ENCODE measurements at places on chromosomes 7 and 10.

DNA sequence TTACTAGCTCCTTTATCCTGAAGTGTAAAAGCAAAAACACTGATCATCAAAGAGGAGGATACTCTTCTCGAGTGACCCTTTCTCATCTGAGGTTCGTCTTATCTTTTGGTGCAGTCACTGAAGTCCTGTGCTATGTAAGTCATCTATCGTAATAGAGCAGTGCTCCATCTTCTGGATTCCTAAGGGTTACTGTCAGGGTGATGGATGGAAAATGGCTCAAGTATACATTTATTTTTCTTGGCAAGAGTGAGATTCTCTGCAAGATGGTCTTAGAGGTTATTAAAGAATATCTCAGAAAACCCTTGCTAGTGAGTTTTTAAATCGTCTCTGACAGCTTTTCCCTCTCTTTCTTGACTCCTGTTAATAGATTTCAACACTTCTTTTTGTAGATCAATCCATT, 12.4 kb downstream of the PRKG1 start:
- DNase-seq = no peak

GRCh38 chr7:69367780-69368179, 230.5 kb upstream of the AUTS2 start:
- DNase-seq = no peak

DNA sequence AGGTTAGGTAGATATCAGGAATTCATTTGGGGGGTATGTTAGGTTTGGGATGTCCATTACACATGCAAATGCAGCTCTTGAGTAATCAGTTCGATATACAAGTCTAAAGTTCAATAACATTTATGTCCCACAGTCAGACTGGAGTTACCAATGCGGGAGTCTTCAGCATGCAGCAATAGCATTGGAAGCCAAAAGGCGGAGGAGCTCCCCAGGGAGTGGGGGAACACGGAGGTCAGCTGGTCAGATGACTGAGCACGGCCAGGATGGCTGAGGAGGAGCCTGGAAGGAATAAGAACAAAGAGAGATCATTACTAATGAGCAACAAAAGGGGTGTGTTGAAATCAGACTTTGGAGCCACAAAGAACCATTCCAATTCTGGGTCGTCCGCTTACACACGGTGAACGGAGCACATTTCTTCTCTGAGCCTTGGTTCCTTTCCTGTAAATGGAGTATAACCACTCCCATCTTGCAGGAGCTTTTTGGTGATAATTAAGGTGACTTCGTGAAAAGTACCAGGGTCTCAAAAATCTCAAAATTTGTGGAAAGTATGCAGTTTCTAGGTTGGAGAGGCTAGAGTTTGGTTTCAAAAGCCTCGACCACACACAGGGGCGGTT, 478 bp upstream of the ZNF22 start:
- peak; percentile 93 for DNase-seq

- peak; percentile 42 for DNase-seq
Measured at GRCh38 chr10:36224431-36224985, 582.4 kb upstream of the FZD8 start.

GRCh38 chr10:133461841-133462240, 8.1 kb downstream of the SCART1 start:
- no peak for DNase-seq

GRCh38 chr7:152344253-152344652, 91.5 kb downstream of the KMT2C start:
- no peak for DNase-seq

GRCh38 chr7:116828281-116828680, 34.1 kb upstream of the CAPZA2 start:
- no peak for DNase-seq

DNA sequence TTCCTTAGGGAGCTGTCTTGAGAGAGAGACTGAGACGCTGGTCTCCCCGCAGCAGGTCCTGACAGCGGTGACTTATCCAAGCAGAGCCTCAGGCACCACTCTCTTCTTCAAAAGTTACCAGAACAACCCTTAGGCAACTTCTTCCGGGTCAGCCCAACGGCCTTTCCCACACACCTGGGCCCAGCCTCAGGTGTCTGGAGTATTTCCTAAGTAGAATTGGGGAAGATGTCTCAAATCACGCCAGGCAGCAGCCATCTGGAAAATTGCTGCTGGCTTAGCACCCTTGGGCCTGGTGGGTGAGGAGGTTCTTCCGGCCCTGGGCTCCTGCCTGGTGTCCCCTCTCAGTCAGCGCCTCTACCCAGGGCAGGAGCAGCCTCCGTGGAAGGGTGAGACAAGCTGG, 80.4 kb upstream of the ANLN start:
- no peak for DNase-seq

GRCh38 chr10:110980807-110981206, 61.4 kb downstream of the SHOC2 start:
- no peak for DNase-seq

GRCh38 chr7:107029061-107029763, 15.3 kb upstream of the PRKAR2B start:
- DNase-seq = no peak

DNA sequence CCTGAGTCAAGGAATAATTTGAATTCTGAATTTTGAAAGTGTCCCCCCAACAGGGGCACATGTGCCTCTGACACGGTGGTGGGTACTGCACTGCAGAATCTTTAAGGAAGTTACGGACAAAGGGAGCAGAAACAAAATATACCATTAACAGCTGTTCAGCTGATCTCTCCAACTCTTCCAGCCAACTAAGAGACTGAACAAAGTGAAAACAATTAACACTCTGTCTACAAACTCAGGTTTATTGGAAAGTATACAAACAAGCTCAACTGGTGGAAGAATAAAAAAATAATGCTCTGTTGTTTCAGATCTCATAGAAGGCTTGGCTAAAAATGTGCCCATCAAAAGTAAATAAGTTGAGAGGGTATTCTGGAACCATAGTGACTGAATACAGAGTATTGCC, 34.4 kb downstream of the ASB4 start:
- DNase-seq = no peak

DNA sequence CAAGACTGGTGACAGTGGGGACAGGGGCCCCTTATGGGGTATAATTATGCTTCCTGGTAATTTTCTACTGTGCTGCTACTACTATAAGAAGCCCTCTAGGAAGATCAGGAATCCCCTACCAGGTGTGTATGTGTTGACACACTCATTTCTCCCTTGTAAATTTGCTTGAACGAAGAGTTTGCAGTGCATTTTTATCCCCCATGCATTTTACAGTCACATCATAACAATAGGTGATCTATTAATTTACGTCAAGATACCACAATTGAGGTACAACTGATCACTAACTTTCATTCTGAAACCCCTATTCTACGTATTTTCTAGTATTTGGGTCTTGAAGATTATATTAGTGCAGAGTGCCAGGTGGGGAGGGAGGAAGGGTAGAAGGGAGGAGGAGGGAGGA, 252.2 kb downstream of the NSUN6 start:
- DNase-seq = no peak

GRCh38 chr7:135445690-135446089, 64.2 kb downstream of the CNOT4 start:
- DNase-seq = no peak

- no peak for DNase-seq
Measured at GRCh38 chr10:126458466-126458865, 70.2 kb upstream of the ADAM12 start.

DNA sequence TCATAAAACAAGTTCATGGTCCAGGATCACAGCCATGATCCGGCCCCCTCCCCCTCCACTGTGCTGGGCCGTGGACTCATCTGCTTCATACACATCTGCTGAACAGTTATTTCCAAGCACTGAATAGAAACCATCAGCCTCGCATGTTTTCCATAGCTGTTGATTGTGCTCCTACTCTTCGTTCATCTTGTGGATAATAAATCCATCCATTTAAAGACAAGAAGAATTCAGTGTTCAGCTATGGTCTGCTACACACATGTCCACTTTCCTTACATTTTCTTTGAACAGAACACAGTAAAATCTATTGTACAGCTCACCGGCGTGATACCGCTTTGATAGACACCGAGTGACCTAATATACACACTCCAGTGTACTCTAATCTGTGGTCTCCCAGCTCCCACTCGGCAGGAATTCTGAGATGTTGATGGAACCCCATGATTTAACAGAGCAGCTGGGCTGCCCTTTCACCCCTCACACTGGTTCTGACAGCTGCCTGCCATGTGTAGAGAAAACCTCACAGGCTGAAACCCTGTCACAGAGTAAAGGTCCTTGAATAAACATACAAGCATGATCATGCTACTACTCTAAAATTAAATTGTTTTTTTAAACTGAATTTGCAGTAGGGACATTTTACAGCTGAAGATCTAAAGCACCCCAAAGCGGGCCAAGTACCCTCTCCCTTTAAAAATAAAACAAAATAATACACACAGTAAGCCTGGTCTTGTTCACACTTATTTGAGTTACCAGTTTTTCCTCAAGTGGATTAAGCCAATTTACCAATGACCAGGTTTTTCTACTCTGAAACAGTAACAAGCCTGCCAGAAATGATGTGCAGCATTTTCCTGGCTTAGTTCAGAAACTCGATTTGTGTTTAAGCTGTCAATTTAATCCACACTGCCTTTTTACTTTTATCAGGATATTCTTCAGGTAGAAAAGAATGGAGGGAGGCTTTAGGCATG, 95.1 kb upstream of the FZD1 start:
- DNase-seq = no peak

DNA sequence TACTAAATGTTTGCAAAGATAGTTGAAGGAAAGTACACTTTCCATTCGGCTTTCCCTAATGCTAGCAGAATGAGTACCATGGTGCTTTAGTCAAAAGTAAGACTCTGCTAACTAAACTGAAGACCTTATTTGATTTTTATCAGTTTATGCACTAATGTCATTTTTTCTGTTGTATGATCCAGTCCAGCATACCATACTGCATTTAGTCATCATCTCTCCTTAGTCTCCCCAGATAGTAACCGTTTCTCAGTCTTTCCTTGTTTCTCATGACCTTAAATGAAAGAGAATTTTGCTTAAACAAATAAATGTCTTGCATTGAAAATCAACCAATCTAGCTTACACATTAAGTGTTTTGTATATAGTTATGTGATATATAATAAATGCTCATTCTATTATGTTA, 529.5 kb upstream of the SEMA3D start:
- no peak for DNase-seq

GRCh38 chr7:44052771-44053365, 8.4 kb downstream of the DBNL start:
- DNase-seq = no peak

- DNase-seq = no peak
Measured at GRCh38 chr10:7457478-7458316, 46.9 kb upstream of the SFMBT2 start.

DNA sequence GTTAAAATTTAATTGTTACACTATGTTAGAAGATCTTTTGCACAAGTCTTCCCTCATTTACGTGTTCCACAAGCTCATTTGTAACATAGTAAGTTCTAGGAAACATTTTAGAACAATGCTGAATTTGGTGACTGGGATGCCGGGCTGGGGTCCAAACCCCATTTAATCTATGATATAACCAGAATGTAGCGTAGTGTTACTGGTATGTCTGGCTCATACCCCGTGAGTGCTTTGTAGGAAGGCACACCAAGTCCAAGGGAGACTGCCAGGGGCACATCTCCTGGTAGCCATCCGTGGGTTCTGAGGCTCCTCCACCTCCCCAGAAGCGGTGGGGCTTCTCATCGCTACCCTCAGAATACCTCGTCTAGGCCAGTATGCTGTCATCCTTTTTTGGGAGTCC, 21.3 kb upstream of the TMEM236 start:
- peak; percentile 11 for DNase-seq

- no peak for DNase-seq
Measured at GRCh38 chr10:57960406-57960805, 307.3 kb downstream of the IPMK start.

DNA sequence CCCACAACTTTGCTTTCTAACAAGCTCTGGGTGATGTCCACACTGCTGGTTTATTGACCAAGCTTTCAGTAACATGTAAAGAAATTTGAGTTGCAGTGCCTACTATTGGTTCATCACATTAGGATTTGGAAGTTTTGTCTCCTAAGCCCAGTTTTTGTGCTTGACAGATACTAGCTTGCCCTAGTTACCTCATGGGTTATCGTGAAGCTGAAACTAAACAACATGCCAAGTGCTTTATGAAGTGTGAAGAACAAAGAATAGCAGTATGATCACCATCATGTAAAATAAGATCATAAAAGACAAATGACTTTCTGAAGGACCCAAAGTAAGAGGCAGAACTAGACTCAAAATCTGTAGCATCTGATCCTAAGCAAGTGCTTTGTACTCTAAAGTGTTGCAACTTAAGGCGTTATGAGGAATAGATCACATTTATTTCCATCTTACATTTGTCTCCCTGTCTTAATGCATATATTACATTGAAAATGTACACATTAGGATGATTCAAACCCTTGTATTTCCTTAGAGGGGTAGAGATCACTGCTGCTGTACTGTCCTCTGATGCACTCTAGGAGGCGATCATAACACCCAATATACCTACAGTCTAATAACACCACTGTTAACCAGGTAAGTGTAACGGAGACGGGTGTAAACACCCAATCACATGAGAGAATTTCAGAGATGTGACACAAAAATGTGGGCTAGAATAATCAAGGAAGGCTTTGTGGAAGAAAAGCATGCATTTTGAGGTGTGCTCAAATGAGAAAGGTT, 71.3 kb downstream of the NRCAM start:
- no peak for DNase-seq

GRCh38 chr7:93530701-93531100, 43.8 kb downstream of the CALCR start:
- no peak for DNase-seq

DNA sequence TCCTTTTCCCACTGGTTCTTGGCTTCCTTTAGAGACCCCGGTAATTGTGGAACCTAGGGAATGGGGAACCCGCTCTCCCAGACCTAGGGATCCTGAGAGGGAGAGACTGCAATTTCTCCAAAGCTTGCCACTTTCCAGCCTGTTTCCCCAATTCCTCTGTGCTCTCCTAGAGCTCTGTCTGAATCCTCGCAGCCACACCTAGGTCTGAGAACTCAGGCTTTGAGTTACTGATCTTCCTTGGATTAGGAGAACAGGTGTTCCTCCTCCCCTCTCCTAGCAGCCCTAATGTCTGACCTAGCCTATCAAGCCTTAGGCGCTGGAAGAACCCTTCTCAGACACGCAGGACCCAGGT, 20.0 kb downstream of the WNT8B start:
- no peak for DNase-seq

DNA sequence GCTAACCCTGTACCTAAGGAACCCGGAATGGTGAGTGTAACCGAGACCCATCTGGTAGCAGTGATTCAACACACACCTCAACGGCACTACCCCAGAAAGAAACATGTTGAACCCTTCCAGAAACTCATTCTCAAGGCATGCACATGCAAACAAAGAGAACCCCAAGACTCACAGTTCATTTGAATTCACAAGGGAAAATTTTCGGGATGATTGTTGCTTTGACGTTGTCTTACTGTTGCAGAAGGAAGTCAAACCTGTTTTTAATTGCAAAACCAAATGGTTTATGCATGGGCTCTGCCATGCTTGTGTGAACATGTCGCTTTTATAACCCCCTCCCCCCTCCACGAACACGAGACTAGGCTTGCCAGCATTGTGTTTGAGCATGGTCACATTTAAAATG, 539.7 kb downstream of the GATA3 start:
- no peak for DNase-seq

DNA sequence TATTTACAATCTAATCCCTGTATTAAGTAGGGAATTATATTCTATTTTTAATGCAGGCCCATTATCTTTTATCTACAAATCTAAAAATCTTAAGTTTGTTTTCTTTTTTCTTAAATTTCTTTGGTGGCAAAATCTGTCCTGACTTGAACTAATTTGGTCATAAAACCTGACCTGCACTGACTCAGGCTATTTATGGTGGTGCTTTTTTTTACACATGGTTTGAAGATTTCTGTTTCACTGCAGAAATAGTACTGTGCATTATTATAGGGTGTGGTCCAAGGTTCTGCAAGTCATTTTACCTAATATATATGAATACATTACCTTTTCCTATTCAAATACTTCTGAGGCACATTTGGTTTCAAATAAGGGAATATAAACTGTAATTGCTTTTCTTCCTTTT, 137.0 kb downstream of the CD36 start:
- DNase-seq = no peak
